ENCODE measurements at places on chromosomes 1 and 21. TPM values are rescaled to one million over a fixed set of nuclear protein-coding genes. Genes with fewer than 3 reads are reported as not detected.

TRNP1 gene
- 33.6 TPM for total RNA-seq

TP73 gene
- total RNA-seq, result not detected

ST6GALNAC5 gene
- 8.7 TPM for total RNA-seq

IL19 gene
- total RNA-seq, result not detected

RGS8 gene
- total RNA-seq, result not detected

WDR64 gene
- not detected for total RNA-seq

BCL2L15 gene
- not detected for total RNA-seq

FAM72D gene
- not detected for total RNA-seq

LMX1A gene
- total RNA-seq, result 0.32 TPM

LELP1 gene
- total RNA-seq, result not detected

DRAXIN gene
- total RNA-seq, result 0.06 TPM

CRYAA gene
- total RNA-seq, result not detected

HHIPL2 gene
- total RNA-seq, result not detected

OR2AK2 gene
- total RNA-seq, result not detected

ANGPTL7 gene
- total RNA-seq, result 7.6 TPM

BSND gene
- not detected for total RNA-seq

PCSK9 gene
- 0.29 TPM for total RNA-seq

FMO5 gene
- total RNA-seq, result 1.2 TPM

CBR3 gene
- total RNA-seq, result 14.1 TPM

DDAH1 gene
- total RNA-seq, result 40.1 TPM

IFNLR1 gene
- total RNA-seq, result 0.50 TPM

LPAR3 gene
- not detected for total RNA-seq

KLHDC7A gene
- not detected for total RNA-seq

CAMTA1 gene
- 226 TPM for total RNA-seq

Measured in esophagus muscularis mucosa (tissue), 4 donors.